ENCODE measurements at places on chromosomes 13 and 19.

- no peak for DNase-seq
These were observed 153.2 kb downstream of the ZNF536 start for GRCh38 chr19:30525383-30525782.

DNA sequence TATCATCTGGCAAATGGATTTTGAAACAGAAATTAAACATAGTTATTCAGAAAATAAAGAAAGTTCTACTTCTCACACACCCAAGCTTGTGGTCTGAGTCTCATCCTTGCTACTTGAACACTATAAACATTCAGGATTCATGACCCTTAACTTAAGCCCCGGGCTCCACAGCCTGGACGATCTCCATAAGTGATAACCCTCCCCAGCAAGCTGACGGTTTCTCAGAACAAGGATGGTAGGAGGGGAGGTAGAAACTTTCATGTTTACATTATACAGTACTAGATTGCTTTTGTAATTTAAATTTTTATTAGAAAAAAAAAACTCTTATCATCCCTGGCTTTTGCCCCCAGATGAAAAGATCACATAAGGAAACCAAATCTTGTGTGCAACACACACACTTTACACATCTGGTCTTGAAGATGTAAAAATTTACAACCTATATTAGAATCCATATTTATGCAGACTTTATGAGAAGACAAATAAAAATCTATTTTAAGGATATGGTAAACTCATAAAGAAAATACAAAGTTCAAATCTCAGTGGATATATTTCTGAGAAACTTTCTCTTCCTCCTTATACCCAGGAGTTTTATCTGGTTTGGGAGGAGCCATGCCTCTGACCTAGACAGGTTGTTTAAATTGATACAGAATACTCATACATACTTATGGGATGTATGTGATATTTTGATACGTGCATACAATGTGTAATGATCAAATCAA, 20.0 kb upstream of the ATP12A start:
- no peak for DNase-seq

DNA sequence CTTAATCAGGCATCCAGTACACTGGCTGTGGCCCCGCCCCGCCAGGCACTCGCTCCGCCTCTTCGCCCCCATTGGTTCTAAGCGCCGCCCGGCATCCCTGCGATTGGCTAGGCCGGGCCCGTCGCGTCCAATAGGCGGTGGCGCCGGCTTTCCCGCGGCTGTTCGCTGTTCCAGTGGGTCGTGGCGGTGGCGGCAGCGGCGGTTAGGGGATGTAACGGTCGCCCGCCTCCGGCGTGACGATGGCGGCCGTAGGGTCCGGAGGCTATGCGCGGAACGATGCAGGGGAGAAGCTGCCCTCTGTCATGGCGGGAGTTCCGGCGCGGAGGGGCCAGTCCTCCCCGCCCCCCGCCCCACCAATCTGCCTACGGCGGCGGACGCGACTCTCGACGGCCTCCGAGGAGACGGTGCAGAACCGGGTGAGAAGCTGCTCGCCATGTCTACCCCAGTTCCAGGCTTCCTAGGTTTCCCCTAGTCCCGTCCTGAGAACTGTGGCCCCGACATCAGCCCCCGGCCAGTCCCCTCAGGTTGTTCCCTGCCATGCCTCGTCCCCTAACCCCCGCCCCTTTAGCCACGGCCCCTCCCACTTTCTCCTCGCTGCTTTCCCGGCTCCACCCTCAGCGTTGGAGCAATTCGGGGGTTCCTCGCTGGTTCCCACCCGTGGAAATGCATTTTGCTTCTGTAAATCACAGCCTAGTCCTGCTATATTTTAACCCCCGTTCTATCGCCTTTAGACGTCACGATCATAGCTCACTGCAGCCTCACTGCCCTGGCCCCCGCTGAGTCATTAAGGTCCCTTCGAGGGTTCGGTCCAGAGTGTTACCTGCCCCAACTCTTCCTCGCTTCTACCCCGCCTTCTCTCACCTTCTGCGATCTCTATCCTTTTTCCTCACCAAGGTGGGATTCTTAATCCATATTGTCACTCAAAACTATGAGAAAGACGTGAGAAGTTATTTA, at the start of gene WDR62:
TSS of gene WDR62 (plus strand) at position 165 of the 954 bp plus-strand sequence. CDS start at position 240, 75 bp downstream.
- DNase-seq = peak; percentile 94

DNA sequence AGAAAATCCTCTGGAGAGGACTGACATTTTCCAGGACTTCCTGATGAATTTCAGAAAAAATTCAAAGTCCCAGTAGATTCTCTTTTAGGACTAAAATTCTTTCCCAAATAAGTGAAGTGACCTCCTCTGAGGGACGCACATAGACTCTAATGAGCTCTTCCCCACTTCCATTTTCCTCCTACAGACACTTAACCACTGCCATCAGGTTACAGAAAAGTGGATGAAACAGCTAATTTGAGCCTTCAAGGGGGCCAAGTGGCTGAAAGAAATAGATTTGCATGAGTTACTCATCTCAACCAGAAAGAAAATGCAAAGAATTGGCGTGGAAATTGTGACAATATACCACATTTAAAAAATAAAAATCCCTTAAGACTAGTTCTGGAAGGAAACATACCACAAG, 185.3 kb upstream of the EDNRB start:
- no peak for DNase-seq

Measured in activated CD4-positive, CD25-positive, alpha-beta regulatory T cell (primary cell).